Immature natural killer cell (primary cell): ENCODE measurements at places on chromosomes 1 and 21. TPM values are rescaled to one million over a fixed set of nuclear protein-coding genes. Genes with fewer than 3 reads are reported as not detected.

DYNLT5 gene
- not detected for polyA plus RNA-seq

DNA sequence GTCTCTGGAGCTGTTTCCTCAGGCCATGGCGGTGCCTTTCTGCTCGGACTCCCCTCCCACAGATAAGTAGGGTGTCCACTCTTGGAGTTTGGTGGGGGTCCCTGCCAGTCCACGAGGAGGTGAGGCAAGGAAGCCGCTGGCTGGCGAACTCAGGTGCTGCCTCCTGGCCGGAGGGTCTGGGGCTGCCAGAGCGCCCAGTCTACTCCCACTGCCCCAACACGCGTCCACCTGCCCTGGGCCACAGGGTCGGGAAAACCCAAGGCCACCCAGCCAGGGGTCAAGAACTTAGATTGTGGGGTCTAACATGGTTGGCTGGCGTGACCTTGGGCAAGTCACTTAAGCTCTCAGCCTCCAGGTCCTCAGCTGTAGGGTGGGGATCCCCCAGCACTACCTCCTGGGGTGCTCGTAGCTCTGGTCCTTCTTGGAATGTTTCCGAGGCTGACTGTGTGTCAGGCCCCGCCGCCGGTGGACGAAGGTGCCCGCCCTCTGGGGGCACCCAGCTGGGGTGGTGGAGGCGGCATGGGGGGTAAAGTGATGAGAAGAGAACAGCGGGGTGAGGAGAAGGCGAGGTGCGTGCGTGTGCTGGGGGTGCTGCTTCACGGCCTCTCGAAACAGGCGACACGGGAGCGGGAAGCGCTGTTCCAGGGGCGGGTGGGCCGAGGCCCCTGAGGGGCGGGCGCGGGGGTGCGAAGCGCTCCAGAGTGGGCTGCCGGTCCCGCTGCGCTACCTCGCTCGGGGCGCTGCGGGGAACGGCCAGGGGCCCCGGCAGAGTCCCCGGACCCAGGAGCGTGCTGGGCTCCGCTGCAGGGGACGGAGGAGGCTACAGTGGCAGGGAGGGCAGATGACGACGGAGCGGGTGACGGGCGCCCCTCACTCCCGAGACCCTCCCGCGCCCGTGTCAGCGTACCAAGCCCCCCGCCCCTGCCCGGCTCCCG, 1.2 kb downstream of the SH2D5 start:
- no peak overlapping the region for H3K27ac ChIP-seq
- no peaks in the 10 kb centered on the region for H3K36me3 ChIP-seq
- peak overlapping the region; percentile 65 for H3K4me3 ChIP-seq
- H3K27me3 ChIP-seq: peaks cover 11% of the 10 kb centered on the region

DNA sequence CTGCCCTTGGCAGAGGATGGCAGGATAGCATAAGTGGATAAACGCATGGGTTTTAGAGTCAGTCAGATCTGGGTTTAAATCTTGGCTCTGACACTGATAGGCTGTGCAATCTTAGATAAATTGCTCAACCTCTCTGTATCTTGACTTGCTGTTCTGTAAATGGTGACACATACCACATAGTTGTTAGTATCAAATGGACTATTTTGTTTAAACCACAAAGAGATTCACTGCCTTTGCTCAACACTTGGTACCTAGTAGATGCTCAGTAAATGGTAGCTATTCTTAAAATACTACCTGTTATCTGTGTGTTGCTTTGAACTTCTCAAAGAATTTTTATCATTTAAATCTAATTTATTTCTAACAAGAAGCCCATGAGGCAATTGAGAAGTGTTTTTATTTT, 39.5 kb upstream of the A3GALT2 start:
- H3K4me3 ChIP-seq: no peak overlapping the region
- DNase-seq: no peak
- no peak overlapping the region for H3K27ac ChIP-seq
- peaks cover 2% of the 10 kb centered on the region for H3K36me3 ChIP-seq
- no peaks in the 10 kb centered on the region for H3K27me3 ChIP-seq

DNA sequence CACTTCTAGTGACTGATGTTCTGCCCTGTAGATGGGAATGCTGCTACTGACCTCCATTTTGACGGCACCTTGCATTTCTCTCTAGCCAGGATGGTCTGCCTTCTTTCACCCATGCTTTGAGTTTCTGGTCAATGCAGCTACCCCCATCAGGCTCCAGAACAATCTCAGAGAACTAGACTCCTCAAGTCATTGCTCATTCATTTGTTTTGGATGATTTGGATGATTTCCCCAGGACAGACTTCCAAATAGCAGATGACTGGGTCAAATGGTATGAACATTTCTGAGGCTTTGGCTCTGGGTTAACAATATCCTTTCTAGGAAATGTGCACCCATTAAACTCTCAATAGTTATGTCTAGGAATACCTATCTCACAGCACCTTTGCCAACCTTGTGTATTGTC, 63.9 kb downstream of the CSMD2 start:
- H3K4me3 ChIP-seq: no peak overlapping the region
- H3K4me1 ChIP-seq: no peaks in the 10 kb centered on the region
- no peak overlapping the region for H3K27ac ChIP-seq
- H3K27me3 ChIP-seq: peaks cover 6% of the 10 kb centered on the region
- no peak for DNase-seq
- H3K36me3 ChIP-seq: no peaks in the 10 kb centered on the region

KCNA3 gene
- 11.7 TPM for polyA plus RNA-seq

- H3K4me3 ChIP-seq: no peak overlapping the region
- no peak overlapping the region for H3K27ac ChIP-seq
- no peak for DNase-seq
- no peaks in the 10 kb centered on the region for H3K36me3 ChIP-seq
- peaks cover 7% of the 10 kb centered on the region for H3K27me3 ChIP-seq
These were observed 87.4 kb upstream of the IGSF21 start for GRCh38 chr1:18020021-18020817.

DNA sequence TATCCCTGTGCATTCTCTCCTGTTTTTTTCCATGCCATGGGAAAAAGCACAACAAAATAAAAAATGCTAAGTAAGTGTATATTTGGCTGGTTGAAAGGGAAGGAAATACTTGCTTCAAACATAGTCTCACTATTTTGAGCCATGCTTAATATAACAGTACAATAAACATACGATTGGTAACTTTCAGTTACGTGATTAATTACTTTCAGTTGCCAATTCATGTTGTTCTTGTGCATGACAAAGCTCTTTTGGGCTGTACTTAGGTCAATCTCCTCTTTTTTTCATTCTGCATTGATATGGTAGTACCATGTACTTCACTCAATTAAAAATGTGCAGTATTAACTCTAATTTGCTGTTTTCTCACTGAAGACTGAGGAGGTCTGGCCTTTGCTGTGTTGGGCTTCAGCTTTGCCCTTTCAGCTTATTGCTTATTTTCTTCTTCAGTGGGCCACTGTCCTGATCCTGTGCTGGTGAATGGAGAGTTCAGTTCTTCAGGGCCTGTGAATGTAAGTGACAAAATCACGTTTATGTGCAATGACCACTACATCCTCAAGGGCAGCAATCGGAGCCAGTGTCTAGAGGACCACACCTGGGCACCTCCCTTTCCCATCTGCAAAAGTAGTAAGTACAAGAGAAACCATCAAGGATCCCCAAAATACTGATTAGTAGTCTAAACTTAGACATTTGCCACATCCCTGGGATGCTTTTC, 2.7 kb downstream of the C4BPB start:
- no peak for DNase-seq
- H3K27ac ChIP-seq: no peak overlapping the region
- H3K36me3 ChIP-seq: no peaks in the 10 kb centered on the region
- no peak overlapping the region for H3K4me3 ChIP-seq
- H3K27me3 ChIP-seq: peaks cover 4% of the 10 kb centered on the region

DNA sequence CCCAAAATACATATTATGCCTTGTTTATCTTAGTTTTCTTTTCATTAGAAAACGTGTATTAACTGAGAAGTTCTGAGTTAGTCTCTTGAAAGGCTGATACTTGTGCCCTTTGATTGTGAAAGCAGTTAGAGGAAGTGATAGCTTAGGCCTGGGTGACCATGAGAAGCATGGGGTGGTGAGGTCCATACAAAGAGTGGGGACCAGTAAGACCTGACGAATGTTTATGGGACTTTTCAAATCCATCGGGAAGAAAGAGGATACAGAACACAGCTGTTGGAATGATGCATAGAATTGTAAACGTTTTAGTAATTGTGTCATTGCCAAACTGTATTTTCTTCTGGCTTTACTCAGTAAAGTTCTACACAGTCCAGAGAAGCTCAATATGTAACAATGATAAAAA, 259.8 kb downstream of the LMO4 start:
- no peak overlapping the region for H3K27ac ChIP-seq
- no peak for DNase-seq
- H3K4me1 ChIP-seq: no peaks in the 10 kb centered on the region
- H3K27me3 ChIP-seq: no peaks in the 10 kb centered on the region
- no peaks in the 10 kb centered on the region for H3K36me3 ChIP-seq
- no peak overlapping the region for H3K4me3 ChIP-seq

DNA sequence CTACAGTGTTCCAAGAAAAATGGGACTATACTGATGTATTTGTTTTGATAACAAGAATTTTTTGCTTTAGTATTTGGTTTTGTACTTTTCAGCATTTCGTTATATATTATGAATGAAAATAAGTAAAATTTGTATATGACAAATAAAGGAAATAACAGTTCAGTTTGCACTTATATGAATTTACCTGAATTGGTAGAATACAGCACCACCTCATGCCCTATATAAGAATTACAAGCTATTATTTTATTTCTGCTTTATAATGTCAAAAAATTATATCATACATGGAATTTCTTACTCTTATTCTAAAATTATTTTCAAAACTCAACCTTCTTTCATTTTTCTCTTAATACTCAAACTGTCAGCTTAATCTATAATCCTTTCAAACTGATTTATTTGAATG, 14.6 kb downstream of the EFCAB7 start:
- H3K4me3 ChIP-seq: no peak overlapping the region
- no peaks in the 10 kb centered on the region for H3K27me3 ChIP-seq
- H3K4me1 ChIP-seq: no peaks in the 10 kb centered on the region
- peaks cover 5% of the 10 kb centered on the region for H3K36me3 ChIP-seq
- H3K27ac ChIP-seq: no peak overlapping the region

GRCh38 chr1:115906627-115907026, 65.7 kb upstream of the NHLH2 start:
- no peaks in the 10 kb centered on the region for H3K36me3 ChIP-seq
- H3K27me3 ChIP-seq: peaks cover 2% of the 10 kb centered on the region
- no peak overlapping the region for H3K27ac ChIP-seq

DYNLT4 gene
- not detected for polyA plus RNA-seq

GRCh38 chr1:101290119-101290921, 53.5 kb downstream of the S1PR1 start:
- H3K4me1 ChIP-seq: peaks cover 60% of the 10 kb centered on the region
- peak overlapping the region; percentile 71 for H3K27ac ChIP-seq
- DNase-seq: no peak
- peaks cover 1% of the 10 kb centered on the region for H3K27me3 ChIP-seq

- no peak for DNase-seq
- H3K4me1 ChIP-seq: no peaks in the 10 kb centered on the region
- H3K27me3 ChIP-seq: no peaks in the 10 kb centered on the region
- no peak overlapping the region for H3K4me3 ChIP-seq
- peaks cover 12% of the 10 kb centered on the region for H3K36me3 ChIP-seq
These were observed 454.4 kb upstream of the ADGRL4 start for GRCh38 chr1:79460773-79461436.

- H3K4me1 ChIP-seq: no peaks in the 10 kb centered on the region
- no peaks in the 10 kb centered on the region for H3K27me3 ChIP-seq
- H3K27ac ChIP-seq: no peak overlapping the region
- no peaks in the 10 kb centered on the region for H3K36me3 ChIP-seq
These were observed 117.5 kb downstream of the TGFB2 start for GRCh38 chr1:218462587-218462986.

DNA sequence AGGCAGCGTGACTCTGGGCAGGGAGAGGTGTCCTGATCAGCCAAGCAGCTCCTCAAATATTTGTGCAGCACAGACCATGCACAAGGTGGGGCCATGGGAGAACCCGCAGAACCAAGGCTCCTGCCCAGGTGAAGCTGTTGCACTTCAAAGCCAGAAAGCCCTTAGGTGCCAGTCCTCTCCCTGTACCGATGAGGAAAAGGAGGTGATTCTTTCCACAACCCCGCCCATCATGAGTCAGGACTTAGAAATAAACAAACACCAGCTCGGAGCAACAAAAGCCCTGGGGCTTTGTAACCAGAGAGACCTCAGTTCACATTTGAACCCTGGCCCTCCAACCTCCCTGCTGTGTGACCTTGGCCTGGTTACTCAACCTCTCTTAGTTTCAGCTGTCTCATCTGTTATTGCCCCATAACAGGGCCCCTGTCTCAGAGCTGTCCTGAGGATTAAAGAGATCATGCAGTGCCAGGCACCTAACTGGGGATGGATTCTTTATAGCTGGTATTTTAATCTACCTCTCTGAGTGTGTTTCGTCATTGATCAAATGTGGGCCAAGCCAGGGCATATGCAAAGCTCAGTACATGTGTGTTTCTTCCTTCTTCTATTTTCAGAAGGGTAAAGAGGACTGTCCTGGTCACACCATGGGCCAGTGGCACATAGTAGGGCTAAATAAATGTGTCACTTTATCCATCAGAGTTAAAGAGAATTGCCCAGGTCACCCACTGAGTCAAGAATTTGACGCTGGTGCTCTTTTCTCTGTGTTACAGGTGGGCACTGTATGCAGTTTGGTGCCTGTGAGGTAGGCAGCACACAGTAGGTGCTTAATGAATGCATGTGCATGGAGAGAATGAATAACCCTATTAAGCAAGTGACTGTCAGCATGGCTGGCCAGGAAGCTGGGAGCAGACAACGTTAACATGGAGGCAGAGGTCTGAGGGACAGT, 1.4 kb downstream of the LDLRAD1 start:
- H3K27ac ChIP-seq: no peak overlapping the region
- H3K4me1 ChIP-seq: no peaks in the 10 kb centered on the region
- DNase-seq: no peak

- no peak overlapping the region for H3K4me3 ChIP-seq
- no peak for DNase-seq
- H3K27ac ChIP-seq: no peak overlapping the region
- H3K36me3 ChIP-seq: no peaks in the 10 kb centered on the region
- H3K4me1 ChIP-seq: peaks cover 7% of the 10 kb centered on the region
These were observed 6.6 kb downstream of the AJAP1 start for GRCh38 chr1:4660917-4661594.

- peak overlapping the region; percentile 79 for H3K4me3 ChIP-seq
- H3K27ac ChIP-seq: peak overlapping the region; percentile 43
- H3K36me3 ChIP-seq: no peaks in the 10 kb centered on the region
These were observed 18.0 kb downstream of the BMP8A start for GRCh38 chr1:39509360-39510009.

- H3K4me3 ChIP-seq: no peak overlapping the region
- H3K27ac ChIP-seq: no peak overlapping the region
- peaks cover 2% of the 10 kb centered on the region for H3K27me3 ChIP-seq
- no peaks in the 10 kb centered on the region for H3K4me1 ChIP-seq
These were observed 365.6 kb downstream of the DUSP10 start for GRCh38 chr1:221376286-221376685.

FAM177B gene
- polyA plus RNA-seq: not detected

- no peak overlapping the region for H3K4me3 ChIP-seq
- no peaks in the 10 kb centered on the region for H3K4me1 ChIP-seq
- no peaks in the 10 kb centered on the region for H3K36me3 ChIP-seq
- no peak overlapping the region for H3K27ac ChIP-seq
- H3K27me3 ChIP-seq: peaks cover 1% of the 10 kb centered on the region
These were observed 262.4 kb downstream of the ST6GALNAC3 start for GRCh38 chr1:76336931-76337371.
